Fibroblast of villous mesenchyme (primary cell): ENCODE measurements at places on chromosomes 6 and 20.
A peak's percentile ranks its signal among the peaks of the same experiment; 100 is the strongest.

DNA sequence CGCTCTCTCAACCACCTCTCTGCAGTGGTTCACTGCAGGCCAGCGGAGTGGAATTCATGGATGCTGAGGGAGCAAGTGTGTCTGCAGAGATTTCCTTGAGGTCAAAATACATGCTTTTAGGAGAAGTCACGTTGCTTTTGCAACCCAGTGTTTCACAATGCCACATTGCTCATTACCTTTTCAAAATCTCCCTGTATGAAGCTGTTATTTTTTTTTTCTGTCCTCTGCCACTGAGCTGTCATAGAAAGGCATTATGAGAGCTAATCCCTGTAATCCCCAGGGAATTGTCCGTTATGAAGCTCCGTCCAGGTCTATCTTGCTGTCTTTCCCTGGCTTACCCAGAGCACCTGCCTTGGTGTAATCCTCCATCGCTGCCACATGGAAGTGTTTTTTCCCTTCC lies 60.5 kb upstream of the SLC22A23 start:
- DNase-seq, result peak; percentile 92

- no peak for DNase-seq
These were observed 111.3 kb downstream of the TBX18 start for GRCh38 chr6:84653027-84653551.

- no peak for DNase-seq
These were observed 281.2 kb upstream of the JARID2 start for GRCh38 chr6:14964556-14965270.

DNA sequence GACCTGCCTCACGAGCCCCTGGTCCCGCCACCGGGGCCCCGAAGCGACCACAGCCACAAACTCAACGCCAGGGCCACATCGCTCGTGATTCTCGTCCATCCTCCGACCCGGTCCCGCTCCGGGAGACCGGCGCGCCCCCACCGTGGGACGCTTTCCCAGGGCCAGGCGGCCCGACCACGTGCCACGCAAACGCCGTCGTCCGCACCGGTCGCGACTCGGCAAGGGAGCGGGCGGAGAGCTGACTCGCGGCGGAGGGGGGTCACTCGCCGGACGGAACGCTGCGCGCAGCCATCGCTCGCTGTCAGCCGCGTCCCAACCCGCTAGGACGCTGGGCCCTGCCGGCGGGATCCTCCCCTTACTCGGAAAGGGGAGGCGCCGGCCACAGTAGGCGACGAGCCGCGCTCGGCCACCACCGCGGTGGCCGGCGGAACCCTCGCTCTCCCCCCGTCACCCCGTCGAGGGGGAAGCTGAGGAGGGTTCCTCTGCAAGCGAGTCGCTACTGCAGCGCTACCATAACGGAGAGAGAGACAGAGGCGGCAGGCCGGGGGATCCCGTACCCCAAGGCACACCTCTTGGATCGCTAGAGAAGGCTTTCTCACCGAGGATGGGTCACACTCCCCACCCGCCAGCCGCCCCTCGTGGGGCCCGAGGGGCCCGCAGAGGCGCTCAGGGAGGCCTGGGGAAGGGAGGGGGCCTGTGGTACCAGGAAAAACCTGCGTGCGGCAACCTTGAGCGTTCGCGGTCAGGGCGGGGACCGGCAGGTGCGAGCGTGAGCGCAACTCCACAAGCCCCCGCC lies 511.8 kb upstream of the ZNF337 start:
- peak; percentile 0 for DNase-seq

DNA sequence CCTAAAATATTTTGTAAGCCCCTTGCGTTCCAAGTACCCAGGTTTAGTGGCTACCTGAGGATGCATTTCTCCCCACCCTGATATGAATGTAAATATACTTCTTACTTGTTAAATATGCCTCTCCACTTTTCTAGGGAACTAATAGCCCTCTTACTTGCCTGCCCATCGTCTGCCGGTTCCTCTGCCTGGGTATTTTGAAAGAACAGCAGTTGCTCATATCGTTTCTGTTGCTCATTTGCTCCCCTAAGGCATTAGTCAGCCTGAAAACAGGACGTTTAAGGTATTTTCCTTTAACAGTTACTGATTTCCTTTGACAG lies 141.3 kb upstream of the CARMIL1 start:
- no peak for DNase-seq

DNA sequence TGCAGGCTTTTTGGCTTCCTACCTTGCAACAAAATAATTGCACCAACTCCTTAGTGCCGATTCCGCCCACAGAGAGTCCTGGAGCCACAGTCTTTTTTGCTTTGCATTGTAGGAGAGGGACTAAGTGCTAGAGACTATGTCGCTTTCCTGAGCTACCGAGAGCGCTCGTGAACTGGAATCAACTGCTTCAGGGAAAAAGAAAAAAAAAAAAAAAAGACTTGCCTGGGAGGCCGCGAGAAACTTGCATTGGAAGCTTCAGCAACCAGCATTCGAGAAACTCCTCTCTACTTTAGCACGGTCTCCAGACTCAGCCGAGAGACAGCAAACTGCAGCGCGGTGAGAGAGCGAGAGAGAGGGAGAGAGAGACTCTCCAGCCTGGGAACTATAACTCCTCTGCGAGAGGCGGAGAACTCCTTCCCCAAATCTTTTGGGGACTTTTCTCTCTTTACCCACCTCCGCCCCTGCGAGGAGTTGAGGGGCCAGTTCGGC lies 420 bp downstream of the SOX4 start:
- DNase-seq, result peak; percentile 70

- DNase-seq, result no peak
These were observed 59.0 kb downstream of the RIPOR2 start for GRCh38 chr6:24876499-24877465.

DNA sequence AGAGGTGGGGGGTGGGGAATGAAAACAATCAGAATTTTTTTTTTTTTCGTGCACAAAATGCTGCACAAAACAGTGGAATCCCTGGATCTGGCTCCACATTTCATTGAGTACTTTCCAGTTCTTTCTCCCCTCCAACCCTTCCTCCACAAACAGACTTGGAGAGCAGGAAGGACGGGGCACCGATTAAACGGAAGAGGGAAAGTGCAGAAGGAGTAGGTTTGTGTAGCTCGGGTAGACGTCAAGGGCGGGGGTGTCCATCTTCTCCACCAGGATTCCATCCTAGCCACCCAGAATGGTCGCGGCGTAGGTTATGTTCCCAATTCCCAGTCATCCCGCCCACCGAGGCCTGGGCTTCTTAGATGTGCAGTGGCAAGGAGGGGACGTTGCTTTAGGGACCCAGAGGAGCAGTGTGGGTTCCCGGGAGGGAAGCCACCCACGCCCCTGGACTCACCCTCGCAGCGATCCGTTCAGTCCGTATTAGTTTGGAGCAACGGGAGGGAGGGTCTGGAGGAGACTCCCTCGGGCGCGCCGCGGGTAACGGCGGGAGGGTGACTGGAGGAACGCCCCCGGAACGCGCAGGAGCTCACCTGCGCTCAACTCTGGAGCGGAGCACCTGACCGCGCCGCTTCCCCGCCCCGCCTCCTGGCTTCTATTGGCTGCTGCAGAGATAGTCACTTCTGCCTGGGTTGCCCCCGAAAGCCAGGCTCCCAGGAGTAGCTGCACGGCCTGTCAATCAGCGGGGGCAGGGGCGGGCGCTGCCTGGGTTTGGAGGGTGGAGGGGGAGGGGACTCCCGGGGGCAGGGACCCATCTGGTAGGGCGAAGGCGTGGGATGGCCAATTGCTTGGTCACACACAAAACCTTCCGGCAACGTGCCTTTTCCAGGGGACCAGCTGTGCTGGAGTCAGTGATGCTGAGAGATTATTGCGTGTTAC lies at the start of gene ENPP5:
Gene ENPP5 (minus strand): TSS at position 624 of the 933 bp plus-strand sequence. CDS start 2,718 bp downstream, outside the sequence.
- no peak for DNase-seq

- no peak for DNase-seq
These were observed 13.4 kb downstream of the TMEM200A start for GRCh38 chr6:130379223-130379622.

DNA sequence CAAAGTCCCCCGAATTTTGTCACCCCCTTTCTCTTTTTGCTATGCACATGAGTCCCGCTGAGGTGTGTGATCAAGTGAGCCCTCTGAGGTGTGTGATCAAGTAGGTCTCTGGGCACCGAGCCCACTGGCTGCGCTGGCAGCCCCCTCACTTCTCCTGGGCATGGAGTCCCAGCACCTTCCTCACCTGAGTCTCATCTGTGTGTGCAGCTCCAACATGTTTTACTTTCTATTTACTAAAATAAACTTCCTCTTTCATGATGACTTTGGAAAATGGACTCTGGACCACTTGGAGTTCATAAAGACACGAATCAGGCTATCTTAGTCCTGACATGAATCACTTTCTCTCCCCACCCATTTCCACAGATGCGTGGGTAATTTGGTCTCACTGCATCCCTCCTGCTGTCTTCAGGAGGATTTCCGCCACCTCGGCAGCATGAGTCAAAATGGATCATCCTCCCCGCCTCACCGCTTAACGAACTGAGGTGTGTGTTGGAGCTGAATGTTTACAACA lies 39.8 kb downstream of the PRDM1 start:
- no peak for DNase-seq

- no peak for DNase-seq
These were observed 13.1 kb downstream of the NOX3 start for GRCh38 chr6:155442562-155442961.

- DNase-seq, result no peak
These were observed 88.4 kb downstream of the ATRN start for GRCh38 chr20:3559231-3559630.

GRCh38 chr20:62929051-62929538 lies 2.8 kb upstream of the DIDO1 start:
- peak; percentile 63 for DNase-seq

- no peak for DNase-seq
These were observed 259.9 kb downstream of the PRKN start for GRCh38 chr6:162467679-162468078.

DNA sequence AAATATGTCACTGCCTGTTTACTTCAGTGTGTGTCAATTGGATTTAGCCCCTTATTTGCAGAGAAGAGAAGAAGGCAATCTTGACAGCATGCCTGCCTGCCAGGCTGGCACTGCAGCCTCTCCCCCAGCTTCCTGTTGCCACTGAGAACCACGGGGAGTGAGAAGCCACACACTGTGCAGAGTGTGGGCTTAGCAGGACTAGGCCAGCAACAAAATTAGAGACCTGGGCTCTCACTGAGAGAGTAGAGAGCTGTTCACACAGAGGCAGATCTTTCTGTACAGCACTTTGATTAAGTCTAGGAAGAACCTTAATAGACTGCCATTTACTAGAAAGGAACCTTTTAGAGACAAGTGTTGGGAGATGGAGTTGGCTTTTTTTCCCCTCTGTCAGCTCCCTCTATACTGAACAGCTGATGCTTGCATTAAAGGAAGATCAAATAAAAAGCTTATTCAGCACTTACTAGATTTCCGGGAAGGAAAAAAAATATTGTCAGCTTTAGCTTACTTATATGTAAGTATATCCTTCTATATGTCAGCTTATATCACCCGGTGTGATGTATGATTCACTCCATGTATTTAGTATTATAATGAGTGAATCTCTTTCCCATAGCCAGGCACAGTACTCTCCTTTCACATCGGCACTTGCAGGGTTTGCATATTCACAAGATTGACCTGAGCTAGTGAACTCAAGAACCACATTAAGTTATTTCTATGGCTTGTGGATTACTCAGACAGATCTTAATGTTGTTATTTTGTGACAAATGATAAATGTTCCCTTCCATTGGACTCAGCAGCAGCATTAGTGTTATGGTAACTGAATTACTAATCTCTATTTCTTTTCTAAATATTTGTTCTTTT lies 851.0 kb upstream of the EPHA7 start:
- no peak for DNase-seq

GRCh38 chr6:113629975-113630737 lies 227.0 kb upstream of the MARCKS start:
- peak; percentile 65 for DNase-seq

- peak; percentile 28 for DNase-seq
These were observed 37.7 kb downstream of the PMEPA1 start for GRCh38 chr20:57672164-57672563.

DNA sequence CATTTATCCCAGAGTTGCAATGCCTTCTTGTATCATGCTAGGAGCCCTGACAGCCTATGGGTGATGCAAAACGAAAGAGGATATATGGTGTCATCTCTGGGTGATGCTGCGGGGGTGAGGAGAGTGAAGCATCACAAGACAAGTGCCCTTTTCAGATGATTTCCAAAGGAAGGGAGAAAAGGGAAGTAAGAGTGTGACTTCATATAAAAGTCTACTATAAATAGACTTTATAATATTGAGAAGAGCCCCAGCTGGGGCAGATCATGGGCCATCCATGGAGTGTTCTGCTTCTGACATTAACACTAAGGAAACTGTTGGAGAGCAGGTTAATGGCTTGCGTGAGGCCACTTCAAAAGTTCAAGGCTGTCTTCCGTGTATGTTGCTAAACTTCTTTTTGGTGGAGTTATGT lies 4.4 kb downstream of the CD83 start:
- DNase-seq, result no peak

DNA sequence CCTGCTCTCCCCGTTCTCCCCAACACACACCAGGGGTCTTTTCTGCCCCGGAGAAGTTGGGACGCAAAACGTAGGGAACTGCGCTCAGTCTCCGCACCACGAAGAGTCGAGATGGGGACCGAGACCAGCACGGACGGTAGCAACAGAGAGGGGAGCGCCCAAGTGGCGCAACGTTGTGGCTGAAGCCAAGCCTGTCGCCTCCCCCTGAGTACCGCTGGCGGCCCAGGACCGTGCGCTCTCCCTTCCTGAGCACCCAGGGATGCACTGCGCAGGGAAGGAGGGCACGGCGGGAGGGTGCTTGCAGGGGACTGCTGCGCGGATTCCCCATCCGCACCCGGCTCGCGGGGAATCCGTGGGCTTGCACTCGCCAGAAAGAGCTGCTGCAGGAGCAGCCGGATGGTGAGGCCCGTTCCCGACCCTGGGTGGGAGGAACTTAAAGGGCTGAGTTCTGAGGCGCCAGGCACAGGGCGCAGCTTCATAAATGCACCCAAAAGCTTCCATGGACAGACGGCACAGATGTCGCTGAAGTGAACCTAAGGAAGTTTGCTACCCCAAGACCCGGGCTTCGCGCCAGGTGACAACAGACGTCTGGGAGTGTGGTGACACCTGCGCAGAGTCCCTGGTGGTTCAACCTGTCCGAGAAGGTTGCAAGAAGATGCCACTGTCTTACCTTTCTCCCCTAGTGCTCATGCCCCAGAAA lies 178.7 kb downstream of the TBXT start:
- DNase-seq, result peak; percentile 24

DNA sequence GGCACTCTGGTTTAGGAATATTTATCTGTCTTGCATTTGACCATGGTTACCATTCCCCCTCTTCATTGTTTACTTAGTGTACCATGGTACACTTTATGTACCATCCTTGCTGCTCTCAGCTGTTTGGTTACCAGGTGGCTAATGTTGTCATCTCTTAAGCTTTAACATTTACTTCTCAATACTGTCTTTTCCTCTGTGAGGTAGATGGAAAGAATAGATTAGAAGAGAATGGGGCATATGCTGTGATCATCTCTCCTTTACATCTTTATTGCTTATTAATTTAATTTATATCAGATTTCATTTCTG lies 109.2 kb downstream of the NCOA3 start:
- DNase-seq, result no peak

DNA sequence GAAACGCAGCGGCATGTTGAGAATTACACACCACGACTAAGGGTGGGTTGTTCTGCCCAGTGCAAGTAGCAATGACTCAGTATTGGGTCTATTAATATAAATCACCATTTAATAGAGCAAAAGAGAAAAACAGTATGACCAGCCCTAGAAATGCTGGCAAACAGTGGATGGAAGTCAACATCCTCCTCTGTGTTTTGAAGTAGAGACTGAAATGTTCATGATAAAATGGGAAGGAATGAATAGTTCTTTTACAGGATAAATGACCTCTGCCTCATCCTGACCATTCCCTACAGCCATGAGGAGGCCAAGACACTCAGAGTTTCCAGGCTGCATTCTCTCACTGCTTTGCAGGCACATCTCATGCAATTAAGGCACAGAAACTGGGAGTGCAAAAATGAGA lies 111.8 kb downstream of the PSMB1 start:
- peak; percentile 28 for DNase-seq

- peak; percentile 22 for DNase-seq
These were observed 59.5 kb upstream of the BMP2 start for GRCh38 chr20:6708010-6708409.
